Activated CD8-positive, alpha-beta memory T cell treated with anti-CD3 and anti-CD28 coated beads, Interleukin-2, amount 50 U/mL, for 48 hours (primary cell): ENCODE measurements at places on chromosomes 7 and 10.

DNA sequence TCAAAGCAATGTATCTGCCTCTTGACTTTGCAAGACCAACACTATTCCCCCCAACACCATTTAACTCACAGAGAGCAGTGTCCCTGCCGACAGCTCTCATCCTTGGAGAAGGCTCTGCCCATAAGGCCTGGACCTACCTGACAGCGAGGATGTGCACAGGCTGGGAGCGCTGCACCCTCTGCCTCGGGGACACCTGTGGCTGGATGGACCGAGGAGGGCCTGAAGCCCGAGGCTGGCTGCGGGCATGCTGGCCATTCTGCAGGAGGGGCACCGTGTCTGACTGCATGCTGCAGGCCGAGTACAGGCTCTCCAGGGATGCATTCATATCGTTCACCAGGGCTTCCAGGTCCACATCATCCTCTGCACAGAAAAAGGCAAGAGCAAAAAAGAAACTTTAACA, 108.4 kb downstream of the GRB10 start:
- DNase-seq = no peak

- DNase-seq = no peak
Measured at GRCh38 chr10:129305046-129305445, 162.0 kb upstream of the MGMT start.

- no peak for DNase-seq
Measured at GRCh38 chr10:129107525-129107924, 359.5 kb upstream of the MGMT start.

DNA sequence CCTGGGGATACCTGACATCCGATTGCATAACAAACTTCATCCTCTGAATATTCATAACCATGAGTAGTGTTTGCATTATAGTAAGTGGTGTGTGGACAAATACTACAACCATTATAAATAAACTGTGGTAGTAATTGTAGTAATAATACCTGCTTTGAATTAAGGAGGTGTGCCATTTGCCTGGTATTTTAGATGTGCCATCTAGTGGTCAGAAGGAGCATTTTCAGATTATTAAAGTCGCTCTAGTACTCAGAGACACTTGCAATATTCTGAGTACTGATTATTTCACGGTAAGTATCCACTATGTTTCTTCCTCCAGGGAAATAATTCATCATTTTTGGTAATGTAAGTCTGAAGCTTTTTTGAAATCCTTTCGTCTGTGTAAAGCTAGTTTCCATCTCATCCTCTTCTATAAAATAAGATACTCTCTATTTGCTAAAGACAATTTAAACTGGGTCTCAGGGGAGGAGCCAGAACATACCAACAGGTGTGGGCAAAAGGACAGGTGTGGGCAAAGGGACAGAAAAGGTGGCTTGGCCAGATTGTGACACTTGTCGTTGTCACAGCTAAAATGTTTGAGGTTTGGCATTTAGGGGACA, 115.3 kb upstream of the WDR11 start:
- no peak for DNase-seq

GRCh38 chr7:105270117-105270516, 118.6 kb downstream of the SRPK2 start:
- DNase-seq = no peak

DNA sequence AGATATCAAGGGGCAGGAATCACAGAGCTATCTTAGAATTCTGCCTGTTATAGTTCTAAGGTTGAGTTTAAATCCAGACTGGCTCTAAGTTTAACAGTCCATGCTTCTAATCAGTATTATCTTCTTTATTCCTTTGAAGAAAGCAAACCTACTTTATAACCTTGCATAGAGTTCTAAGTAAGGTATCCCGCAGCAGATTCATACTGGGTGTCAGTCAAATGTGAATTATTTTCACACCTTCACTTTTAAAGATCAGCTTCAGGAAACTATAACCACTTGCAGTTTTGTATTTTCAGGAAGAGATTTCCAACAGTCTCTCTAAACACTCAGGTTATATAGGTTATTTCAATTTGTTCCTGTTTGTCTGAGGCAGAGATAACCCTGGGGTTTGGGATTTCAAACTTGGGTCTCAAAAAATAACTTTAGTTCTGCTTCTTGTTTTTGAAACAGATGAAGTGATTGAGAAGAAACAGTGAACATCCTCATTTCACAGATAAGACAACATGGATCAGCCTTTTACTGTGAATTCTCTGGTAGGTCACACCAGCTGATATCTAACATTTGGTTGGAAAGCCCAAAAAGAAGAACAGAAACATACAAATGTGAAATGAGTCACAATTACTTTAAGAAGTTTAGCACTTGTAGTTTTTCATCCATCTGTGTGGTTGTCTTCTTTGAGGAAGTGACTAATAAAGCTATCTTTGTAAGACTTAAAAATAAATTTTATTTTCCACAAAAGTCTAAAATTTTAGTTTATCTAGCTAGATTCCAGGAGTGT, 21.4 kb downstream of the STAMBPL1 start:
- DNase-seq = no peak

DNA sequence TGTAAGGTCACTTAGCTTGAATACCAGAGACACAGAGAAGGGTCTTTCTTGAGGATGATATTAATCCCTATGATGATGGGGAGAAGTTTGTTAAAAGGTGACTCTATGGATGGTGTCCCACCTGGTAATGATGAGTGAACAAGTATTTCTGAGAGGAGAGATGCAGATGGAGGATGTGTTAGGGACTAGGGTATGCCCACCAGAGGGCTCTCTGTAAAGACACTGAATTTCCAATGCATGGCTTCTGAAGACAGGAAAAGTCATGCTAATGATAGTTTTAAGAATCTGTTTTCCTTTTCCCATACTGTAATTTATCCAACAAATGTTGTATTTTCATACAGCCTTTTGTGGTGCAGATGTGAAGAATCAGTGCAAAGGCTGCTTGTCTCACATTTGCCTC, 1250.9 kb upstream of the CELF2 start:
- DNase-seq = no peak
